ENCODE measurements at places on chromosomes 2 and 18.
A peak's percentile ranks its signal among the peaks of the same experiment; 100 is the strongest.

GRCh38 chr2:46202987-46203386, 94.2 kb upstream of the EPAS1 start:
- no peak for DNase-seq

DNA sequence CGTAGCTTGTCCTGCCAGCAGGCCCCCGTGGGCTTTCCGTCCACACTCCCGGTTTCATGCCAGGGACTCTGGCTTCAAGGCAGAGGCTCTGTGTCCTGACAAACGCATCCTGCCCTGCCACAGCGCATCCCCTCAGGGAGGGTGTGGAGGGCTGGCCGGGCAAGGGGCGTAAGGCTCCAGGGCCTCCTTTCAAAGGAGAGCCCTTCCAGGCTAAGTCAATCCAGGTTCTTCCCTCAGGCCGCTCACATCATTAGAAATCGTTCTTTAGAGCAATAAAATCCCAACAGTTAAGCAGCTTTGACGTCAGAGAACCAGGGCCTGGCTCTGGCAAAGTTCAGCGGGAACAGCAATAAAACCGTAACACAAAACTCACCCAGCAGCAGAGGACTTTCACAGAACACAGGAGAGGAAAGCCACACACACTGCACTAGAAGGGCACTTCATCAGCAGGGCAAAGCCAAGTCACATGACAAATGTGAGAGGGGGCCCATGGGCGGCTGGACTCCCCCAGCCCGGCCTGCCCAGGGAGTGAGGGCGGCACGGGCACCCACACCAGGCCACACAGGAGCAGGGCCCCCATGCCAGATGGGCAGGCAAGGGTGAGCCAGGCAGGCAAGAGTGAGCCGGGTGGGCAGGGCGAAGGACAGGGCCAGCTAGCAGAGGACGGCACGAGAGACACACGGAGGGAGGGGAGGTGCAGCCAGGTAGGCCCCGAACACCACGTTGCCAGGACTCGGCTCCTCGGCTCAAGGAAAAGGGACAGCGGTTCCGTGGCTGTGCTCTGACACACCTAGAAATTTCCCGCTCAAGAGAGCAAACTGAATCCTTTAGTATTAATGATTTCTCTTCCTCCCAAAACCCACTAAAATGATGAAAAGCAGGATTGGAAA, 52.0 kb downstream of the HDAC4 start:
- no peak for DNase-seq

GRCh38 chr2:149731079-149731478, 143.5 kb upstream of the MMADHC start:
- no peak for DNase-seq

GRCh38 chr2:118632921-118633320, 214.5 kb downstream of the EN1 start:
- no peak for DNase-seq

DNA sequence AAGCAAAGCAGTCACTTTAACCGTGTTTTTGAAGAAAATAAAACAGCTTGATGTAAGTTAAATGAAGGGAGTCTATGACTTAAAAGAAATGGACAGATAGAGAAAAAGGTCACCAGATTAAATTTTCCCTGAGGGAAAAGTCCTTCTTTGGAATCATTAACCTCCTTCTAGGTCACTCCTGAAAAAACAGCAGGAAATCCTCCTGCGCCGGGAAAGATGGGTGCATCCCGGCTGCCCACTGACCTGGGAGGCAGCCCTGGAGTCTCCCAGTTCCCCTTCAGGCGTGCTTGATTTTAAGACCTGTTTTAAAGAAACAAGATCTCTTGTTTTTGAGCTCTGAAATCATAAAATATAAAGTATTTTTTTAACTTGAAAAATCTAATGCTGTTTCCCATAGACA, 18.4 kb upstream of the ZNF521 start:
- no peak for DNase-seq

DNA sequence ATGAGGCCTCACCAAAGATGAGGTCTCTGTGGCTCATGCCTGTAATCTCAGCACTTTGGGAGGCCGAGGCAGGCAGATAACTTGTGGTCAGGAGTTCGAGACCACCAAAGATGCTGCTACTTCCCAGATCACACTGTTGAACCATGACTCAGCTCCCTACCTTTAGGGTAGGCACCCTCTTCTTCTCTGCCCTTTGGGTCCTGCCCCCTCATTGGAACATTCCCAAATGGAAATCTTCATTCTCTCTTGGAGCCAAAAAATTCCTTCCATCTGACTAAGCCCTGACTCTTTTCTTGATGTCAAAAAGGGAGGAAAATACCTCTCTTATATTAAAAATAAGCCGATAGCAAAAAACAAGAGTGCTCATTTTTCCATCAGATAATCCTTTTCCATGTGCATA, 183.5 kb downstream of the PAX3 start:
- DNase-seq: no peak

- peak; percentile 11 for DNase-seq
Observed at GRCh38 chr2:74876081-74876886, 42.4 kb downstream of the HK2 start.

- peak; percentile 47 for DNase-seq
Observed at GRCh38 chr18:62249478-62250097, 62.5 kb downstream of the RELCH start.

GRCh38 chr2:236964291-236964690, 121.4 kb upstream of the COPS8 start:
- no peak for DNase-seq

DNA sequence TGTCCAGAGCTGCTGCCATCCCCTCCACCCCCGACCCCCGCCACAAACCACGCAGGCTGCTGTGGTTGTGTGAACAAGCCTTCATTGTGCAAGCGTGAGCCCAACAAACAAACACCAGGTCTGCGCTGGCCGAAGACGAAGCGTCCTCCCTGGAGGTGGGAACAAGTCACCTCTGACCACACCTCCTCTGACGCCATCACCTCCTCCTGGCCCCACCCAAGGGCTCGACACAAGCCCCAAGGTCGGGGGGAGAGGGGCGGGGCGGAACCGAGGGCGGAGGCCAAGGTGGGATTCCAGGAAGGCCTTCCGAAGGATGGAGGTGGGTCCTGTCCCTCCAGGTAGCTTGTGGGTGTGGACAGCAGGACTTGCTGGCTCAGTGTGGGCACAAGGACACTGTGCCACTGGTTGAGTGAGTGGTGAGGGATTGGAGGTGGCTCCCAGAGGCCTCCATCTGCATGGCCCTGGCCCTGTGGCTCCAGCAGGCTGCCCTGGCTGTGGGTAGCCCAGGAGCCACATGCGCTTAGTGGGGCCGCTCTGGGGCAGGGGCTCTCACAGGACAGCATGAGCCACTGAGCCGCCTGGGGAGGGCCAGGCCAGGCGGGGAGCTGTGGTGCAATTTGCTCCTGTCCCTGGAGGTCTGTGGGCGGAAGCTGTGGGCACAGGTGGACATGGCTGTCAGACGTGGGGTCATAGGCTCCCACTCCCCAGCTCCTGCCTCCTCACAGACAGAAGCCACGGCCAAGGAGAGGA, 7.4 kb upstream of the GPR17 start:
- no peak for DNase-seq

- no peak for DNase-seq
Observed at GRCh38 chr18:79542876-79543750, 136.5 kb upstream of the CTDP1 start.

DNA sequence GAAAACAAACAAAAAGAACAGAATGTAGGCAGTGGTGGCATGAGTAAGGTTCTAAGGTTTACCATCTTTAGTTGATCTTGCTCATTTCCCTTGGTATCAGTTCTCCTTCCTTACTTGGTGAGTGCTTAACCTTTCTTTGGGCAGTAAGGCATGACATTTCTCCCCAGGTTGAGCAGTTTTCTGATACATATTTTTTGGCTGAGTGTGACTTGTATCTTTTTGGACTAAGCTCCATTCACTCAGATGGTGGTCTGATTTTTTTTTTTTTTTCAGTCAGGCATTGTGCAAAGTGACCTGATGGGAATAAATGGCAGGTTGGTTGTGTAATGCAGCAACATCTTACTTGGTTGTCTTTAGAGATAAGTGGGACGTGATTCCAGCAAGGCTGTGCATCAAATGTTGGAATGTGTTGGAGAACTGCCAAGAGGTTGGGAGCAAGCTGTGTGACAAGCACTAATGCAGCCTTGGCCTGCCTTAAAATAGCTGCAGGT, 15.1 kb downstream of the SPTBN1 start:
- DNase-seq: no peak

GRCh38 chr2:224983712-224984554, 58.3 kb downstream of the DOCK10 start:
- DNase-seq: no peak

DNA sequence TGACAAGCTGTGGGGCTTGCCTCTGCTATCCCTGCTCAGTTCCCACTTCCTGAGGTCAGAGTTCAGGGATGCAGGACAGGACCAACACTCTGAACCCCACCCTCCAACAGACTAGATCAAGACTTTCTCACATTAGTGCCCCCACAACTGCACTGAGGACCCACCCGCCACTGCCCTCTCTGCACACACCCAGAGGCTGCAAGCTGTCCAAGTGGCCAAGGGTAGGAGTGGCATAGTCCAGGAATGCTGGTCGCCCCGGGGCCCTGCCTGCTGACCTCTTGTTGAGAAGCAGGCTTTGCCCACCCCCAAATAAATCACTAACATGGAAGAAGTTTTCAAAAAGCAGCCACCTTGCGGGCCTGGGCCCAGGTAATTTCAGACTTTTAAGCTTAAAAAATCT, 5.5 kb upstream of the KIF1A start:
- DNase-seq: no peak

GRCh38 chr2:61328707-61329251, 142.1 kb downstream of the USP34 start:
- DNase-seq: no peak

- no peak for DNase-seq
Observed at GRCh38 chr18:57915248-57915647, 112.1 kb upstream of the ATP8B1 start.

DNA sequence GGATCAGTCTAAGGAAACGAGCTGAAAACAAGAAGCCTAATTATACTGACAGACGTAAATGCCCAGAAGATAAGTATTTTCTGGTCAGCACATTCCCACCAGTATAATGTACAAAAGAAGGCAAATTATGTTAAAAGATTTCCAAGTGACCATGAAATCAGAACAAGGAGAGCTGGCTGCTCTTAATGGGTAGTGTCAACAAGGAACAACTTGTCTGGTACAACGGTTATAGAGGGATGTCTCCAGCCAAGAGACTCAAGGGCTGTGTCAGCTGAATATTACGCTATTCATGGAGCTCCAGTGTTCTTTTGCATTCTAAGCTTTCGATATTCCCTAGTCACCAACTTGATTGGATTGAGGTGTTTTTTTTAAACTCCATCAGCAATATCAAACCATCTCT, 8.6 kb upstream of the L3MBTL4 start:
- DNase-seq: no peak

GRCh38 chr2:237572742-237573101, 6.3 kb downstream of the PRLH start:
- no peak for DNase-seq

DNA sequence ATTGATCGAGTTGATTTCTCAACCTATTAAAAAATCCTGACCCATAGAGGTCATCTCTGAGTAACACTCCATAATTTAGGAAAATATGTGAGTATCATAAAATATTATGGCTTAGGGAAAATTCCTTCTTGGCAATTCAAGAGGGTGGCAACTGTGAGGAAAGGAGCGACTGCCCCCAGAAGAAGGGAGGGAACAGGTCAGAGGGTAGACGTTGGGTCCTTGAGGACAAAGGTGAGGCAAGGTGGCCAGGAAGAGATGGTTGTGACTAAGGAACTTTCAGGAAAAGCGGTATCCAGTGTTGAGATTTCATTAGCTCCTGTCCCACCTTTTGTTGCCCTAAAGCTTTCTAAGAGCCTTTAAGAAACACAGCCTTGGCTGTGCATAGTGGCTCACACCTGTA, 10.5 kb upstream of the AGAP1 start:
- DNase-seq: no peak

- no peak for DNase-seq
Observed at GRCh38 chr2:112074506-112074905, 19.4 kb downstream of the TMEM87B start.

GRCh38 chr18:23340661-23341060, 112.4 kb upstream of the RIOK3 start:
- DNase-seq: no peak

DNA sequence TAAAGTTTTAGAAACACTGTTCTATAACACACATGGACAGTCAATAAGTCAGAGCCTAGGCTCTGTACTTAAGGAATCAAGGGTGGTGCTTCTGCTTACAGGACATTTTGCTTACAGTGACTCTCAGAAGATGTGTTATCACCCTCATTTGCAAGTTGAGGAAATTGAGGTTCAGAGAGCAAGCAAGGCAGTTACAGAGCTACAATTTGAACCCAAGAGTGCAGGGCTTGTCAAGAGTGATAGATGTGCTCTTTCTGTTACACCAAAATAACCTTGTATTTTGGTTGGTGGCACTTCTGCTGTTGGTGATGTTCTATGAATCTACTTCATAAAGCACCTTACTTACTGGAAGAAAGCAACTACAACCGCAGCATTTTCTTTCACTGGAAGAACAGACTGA, 170.2 kb downstream of the THADA start:
- no peak for DNase-seq
